NCI-H69 (cell line): ENCODE measurements at places on chromosomes 11 and 22.
A peak's percentile ranks its signal among the peaks of the same experiment; 100 is the strongest.

DNA sequence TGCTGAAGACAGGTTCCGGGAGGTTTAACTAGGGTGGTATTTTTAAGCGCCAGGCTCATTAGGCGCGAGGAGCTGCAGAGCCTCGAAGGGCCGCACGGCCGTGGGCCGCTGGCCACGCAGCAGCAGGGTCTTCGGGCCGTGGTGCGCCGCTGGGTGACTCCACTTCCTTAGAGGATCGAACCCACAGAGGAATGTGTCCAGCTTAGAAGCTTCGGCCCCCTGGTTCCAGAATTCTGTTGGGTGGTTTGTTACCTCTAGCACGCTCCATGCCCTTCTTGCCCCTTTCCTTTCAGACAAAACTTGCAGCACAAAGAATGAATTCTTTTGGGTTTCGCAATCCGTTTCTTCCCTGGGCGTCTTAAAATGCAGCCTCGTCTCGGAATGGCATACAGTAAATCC lies 773 bp upstream of the PATL1 start:
- no peak for DNase-seq

DNA sequence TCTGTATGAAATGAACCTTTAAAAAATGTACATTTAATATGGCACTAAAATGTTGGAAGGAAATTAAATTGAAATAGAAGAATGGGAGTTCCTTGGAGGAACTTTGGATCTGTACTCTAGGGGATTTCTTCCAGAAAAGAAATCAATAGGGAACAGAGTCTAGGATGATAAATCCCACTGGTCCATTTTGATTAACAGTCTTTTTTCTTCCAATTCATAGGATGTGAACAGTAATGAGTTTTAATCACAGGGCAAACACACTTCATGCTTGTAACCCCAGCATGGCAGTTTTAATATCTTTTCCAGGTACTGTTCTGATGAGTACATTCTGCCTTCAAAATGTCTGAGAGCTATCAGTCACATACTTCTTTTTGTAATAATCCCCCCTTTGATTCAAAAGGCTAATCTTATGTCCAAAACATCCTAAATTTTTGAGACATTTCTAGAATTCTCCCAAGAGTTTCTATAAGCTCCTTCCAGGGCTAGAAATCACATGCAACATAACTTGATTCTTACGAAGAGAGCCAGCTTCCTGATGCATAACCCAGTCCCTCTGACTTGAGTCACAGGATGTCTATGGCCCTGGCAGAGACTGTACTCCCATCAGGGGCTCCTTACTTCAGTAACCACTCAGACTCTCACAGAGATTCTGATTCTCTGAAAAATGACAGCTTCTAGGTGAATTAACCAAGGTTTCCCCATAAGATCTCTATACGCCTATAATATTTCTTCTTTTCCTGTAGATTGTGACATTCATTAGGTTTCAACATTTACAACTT lies 112.9 kb downstream of the SLC36A4 start:
- DNase-seq = peak; percentile 63

GRCh38 chr11:69287968-69288882 lies 5.7 kb upstream of the MYEOV start:
- no peak for DNase-seq

DNA sequence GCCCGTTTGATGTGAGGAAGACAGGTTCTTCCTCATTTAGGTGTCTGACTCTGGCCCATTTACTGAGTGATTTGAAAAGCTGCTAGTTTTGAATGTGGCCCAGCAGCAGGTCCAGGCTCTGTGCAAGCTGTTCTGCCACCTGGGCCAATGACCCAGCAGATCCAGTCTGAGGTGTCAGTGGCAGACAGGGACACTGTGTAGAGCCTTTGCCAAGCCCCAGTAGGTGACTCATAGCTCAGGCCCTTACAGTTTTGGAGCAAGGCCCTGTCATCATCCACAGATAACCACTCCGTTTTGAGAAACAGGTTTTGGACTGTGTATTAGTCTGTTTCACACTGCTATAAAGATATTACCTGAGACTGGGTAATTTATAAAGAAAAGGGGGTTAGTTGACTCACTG lies 23.9 kb downstream of the TSPAN32 start:
- no peak for DNase-seq

DNA sequence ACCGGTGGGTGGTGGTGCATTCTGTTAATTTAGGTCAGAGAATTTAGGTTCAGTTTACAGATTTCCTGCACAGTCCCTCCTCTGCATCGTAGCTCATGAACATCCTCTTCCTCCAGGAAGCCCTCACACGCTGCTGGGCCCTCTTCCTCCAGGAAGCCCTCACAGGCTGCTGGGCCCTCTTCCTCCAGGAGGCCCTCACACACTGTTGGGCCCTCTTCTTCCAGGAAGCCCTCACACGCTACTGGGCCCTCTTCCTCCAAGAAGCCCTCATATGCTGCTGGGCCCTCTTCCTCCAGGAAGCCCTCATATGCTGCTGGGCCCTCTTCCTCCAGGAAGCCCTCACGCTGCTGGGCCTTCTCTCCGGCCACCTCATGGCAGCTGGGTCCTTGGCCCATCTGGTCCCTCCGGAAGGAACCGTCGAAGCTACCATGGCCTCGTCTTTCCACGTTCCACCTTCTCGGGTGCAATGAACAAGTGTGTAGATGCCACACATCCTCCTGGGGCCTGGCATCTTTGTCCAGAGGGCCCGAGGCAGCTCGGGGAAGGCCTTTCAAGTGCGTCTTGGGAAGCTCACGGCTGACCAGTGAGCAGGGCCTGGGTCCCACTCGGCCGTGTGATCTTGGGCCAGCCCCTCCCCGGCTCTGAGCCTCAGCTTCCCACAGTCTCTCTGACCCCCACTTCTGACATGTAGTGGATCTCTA lies 58.9 kb upstream of the PPARA start:
- no peak for DNase-seq

DNA sequence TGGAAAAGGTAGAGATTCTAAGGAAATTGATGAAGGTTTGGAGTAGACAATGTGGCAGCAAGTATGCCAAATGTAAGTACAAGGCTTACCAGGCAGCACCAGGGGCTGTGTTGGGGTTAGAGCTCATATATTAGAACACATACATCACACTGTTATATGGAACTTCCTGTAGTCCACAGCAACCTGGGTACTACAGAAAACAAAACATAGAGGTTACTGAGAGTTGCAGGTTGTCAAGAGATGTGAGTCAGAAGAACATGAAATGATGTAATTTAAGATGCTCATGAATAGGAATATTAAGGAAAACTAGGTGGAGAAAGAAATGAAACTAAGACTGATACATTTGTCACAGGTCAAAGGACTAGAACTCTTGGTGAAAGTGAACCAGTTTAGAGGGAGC lies 22.0 kb downstream of the FAT3 start:
- DNase-seq = no peak

DNA sequence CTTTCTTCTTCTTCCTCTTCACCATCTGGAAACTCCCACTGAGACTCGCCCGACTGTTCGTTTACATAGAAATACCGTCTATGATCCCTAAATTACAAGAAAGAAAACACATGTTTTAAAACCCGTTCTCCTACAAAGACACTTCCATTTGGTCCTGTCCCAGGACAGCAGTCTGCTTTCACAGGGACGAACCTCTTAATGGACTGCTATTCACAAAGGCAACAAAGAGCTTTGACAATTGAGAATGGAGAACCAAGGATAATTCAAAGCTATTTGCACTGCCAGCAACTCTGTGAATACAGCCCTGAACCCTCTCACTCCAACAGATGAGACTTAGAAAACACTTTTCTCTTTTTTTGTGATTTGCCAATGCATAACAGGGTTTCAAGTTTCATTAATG lies 16.3 kb upstream of the AGBL2 start:
- peak; percentile 45 for DNase-seq

DNA sequence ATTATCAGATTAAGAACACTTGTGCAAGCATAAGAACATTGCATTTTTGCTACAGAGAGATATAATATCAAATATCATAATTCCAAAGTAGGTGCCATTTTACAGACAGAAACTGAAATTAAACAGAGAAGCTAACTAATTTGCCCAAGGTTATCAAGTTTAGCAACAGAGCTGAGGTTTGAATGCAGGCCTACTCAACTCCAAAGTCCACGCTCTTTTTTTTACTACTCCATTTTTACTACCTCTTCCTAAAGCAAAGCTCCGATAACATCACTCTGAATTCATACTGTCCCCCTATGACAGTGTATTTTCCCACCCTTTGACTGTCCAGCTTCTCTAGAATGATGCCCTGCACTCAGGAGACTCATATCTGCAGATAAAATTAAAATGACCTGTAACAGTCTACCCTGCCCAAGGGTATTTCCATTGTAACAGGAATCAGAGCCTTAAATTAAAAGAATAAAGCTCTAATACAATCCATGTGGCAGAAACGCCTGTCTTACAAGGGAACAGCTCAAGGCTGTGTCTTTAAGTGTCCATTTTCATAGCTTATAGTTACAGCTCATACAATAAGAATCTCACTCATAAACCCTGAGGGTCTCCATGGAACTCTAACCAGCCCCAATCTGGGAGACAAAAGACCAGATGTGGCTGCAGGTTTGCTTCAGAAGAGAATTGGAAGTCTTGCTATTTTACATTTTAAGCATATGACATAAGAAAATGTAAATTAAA lies 36.8 kb downstream of the ALG9 start:
- no peak for DNase-seq

- DNase-seq = no peak
These were observed 31.9 kb upstream of the RTL6 start for GRCh38 chr22:44529827-44530523.

DNA sequence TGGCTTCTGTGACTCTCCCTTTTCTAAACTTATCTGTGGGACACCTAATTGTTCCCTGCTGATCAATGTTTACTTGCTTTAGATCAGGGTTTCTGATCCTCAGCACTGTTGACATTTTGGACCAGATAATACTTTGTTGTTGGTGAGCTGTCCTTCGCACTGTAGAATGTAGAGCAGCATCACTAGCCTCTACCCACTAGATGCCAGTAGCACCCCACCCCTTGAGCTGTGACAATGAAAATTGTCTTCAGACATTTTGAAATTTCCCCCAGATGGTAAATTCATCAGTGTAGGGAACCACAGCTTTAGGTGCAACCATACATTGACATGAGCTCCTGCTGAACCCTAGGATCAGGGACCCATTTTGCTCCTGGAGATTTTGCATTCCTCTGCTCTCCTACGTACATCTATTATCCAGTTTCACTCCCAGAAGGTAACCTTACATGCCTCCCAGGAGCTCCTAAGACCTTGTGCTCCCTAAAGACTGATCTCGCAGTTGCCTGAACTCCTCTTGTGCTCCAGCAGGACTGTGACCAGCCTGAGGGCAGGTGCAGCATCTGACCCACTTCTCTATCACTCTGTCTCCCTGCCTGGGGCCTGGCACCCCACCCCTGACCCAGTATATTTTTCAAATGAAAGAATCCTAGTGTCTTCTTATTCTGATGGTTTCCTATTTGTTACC lies 107.8 kb downstream of the FAR1 start:
- DNase-seq = peak; percentile 61

- no peak for DNase-seq
These were observed 10.2 kb upstream of the TBC1D10A start for GRCh38 chr22:30336752-30337460.

- DNase-seq = no peak
These were observed 6.7 kb downstream of the TBC1D10A start for GRCh38 chr22:30320021-30320556.

DNA sequence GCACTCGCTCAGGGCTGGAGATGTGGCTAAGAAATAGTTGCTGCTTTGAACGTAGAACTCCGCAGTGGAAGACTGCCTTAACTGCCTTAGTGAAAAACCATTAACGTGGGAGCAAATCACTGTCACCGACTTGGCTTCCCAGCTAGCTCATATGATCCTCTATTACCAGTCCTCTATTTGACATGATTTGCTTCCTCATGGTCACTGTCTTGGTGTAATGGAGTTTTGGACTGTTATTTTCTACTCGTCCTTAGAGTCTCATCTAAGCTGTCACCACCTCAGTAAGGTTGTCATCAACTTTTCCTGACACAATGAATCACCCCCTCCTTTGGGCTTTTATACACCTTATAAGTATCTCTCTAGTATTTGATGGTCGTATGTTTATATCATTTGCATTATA lies 167.1 kb upstream of the NARS2 start:
- DNase-seq = no peak

DNA sequence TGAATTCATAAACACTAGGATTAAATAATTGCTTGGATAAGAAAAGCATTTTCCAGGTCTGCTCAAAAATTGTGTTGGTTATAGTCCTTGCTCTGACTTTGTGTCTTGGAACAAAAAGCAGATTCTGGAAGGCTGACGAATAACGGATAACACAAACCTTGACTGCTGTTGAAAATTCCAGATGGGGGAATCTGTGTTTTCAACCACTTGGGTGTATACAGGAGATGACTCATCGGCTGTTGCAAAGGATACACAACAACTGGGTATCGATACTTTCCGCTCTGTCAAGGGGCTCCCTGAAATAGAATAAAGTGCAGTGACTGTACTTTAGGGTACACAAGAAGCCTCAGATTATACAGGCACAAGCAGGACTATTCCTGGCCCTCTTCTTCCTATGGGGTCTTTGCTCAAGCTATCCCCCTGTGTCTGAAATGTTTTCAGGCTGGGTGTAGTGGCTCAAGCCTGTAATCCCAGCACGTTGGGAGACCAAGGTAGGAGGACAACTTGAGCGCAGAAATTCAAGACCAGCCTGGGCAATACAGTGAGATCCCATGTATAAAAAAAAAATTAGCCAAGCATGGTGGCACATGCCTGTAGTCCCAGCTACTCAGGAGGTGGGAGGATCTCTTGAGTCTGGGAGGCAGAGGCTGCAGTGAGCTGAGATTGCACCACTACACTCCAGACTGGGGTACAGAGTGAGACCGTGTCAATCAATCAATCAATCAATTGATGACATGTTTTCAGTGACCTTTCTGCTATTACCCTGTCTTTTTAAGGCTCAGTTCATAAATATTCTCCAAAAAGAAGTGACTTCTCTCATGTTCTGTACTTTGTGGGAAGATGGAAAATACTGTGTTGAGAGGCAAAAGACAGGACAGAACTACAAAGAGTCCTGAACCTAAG lies 48.6 kb upstream of the UCP3 start:
- no peak for DNase-seq

DNA sequence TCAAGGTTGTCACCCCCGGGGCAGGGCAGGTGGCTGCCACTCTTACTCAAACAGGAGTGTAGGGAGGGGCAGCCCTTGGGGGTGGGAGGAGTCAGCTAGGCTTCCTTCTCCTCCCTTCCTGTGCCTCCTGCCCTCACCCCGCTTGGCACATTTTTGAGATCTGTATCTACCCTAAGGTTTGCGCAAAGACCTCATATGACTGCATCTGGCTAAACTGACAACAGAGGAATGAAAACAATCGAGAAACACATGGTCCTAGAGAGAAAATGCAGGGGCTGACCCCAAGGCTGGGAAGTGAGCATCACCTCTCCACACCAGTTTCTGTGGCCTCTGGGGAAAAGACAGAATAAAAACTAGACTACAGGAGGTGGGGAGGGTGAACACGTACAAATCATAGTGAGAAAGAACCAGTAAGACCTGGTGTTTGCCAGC lies 28.1 kb downstream of the IGSF9B start:
- peak; percentile 84 for DNase-seq

DNA sequence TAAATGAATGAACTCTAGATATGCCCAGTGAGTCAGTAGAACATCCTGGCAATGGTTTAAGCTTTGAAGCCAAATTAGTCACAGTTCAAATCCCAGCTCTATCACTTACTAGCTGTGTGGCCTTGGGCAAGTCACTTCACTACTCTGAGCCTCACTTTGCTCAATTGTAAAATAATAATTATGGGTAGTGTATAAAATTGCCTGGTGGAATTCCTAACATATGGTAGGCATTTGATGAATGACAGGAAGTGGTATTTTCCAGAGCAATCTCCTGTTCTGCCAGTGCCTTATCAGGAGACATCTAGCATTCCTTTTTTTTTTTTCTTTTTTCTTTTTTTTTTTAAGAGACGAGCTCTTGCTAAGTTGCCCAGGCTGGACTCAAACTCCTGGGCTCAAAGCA lies 13.0 kb downstream of the SCN4B start:
- DNase-seq = peak; percentile 11
